Activated CD4-positive, alpha-beta T cell treated with anti-CD3 and anti-CD28 coated beads for 36 hours (primary cell): ENCODE measurements at places on chromosomes 16 and 17. TPM values are rescaled to one million over a fixed set of nuclear protein-coding genes. Genes with fewer than 3 reads are reported as not detected.

GRCh38 chr16:82523815-82524214, 103.0 kb upstream of the CDH13 start:
- no peaks in the 10 kb centered on the region for H3K4me1 ChIP-seq
- no peaks in the 10 kb centered on the region for H3K36me3 ChIP-seq
- no peak for DNase-seq
- no peak overlapping the region for H3K27ac ChIP-seq
- H3K27me3 ChIP-seq: no peaks in the 10 kb centered on the region

- no peaks in the 10 kb centered on the region for H3K4me1 ChIP-seq
- no peaks in the 10 kb centered on the region for H3K36me3 ChIP-seq
- DNase-seq: peak; percentile 79
- no peak overlapping the region for H3K4me3 ChIP-seq
- H3K27me3 ChIP-seq: no peaks in the 10 kb centered on the region
- no peak overlapping the region for H3K27ac ChIP-seq
Observed at GRCh38 chr17:43878260-43879175, 28.8 kb downstream of the MPP2 start.

DNA sequence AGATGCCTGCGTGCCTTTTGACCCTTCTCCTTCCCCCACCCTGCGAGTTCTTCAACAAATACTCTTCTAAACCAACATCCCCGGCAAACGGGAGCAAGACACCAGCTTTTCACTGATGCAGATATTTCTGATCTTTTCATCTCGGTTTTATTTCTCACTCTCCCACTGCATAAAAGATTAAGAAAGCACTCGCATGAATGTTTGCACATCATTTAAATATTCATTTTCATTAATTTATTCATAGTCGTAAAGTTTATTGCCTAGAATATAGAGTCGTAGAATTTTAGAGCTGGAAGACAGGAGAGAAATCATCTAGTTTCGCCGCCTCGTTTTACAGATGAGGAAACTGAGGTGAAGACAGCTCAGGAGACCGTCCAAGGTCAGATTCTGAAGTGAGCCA, 488.1 kb downstream of the MAF start:
- no peak for DNase-seq
- no peak overlapping the region for H3K27ac ChIP-seq
- no peaks in the 10 kb centered on the region for H3K36me3 ChIP-seq

DNA sequence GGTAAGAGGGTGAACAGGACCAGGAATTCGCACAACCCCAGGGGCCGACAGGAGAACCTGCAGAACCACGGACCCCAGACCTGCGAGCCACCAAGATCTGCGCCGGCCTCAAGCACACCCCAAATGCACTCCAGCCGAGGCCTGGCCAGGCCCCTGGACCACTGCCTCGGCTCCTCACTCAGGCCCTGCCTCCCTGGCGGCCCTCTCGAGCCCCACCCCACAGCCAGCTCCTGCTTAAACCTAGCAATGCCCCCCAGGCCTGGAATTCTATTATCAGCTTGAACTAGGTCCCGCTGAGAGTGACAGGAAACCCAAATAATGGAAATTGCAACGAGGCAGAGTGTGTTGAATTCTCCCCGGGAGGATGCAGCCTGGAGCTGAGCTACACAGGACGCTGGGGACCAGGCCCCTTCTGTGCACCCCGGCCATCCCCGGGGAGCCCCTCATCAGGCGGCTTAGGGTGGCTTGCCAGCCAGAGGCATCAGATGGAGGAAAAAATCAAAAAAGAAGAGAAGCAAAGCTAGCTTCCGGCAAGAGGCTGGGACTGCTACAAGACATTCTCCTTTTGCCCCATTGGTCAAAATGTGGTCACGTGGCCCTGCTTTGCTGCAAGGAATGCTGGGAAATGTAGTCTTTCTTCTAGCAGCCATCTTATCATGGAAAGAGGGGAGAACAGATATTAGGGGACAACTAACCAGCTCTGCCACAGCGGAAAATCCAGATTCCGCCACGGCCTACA, 2.4 kb upstream of the ENPP7 start:
- H3K27me3 ChIP-seq: no peaks in the 10 kb centered on the region
- H3K4me1 ChIP-seq: peaks cover 4% of the 10 kb centered on the region
- DNase-seq: peak; percentile 91
- H3K4me3 ChIP-seq: peak overlapping the region; percentile 63

Gene FNDC8
- total RNA-seq: not detected
